MCF 10A (cell line): ENCODE measurements at places on chromosomes 12 and 14. TPM values are rescaled to one million over a fixed set of nuclear protein-coding genes. Genes with fewer than 3 reads are reported as not detected.

GRCh38 chr12:45227316-45228067 lies 11.6 kb downstream of the ANO6 start:
- no peak for DNase-seq

DNA sequence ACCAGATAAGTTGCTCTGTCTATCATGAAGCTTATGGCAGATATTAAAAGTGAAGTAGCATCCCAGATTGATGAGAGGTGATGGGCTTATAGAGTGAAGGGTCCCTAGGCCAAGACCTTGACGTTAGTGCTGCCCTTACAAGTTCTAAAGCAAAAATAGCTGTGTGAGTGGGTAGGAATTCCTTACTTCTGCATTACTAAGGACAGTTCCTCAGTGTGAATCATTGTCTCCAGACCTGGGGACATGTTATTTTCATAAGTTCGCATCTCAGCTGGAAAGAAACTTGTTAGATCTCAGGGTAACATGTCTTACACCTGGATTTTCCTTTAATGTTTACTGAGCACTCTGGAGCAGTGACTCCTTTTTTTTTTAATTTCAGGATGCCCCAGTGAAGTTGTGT lies 28.7 kb downstream of the MAPKAPK5 start:
- DNase-seq, result no peak

DNA sequence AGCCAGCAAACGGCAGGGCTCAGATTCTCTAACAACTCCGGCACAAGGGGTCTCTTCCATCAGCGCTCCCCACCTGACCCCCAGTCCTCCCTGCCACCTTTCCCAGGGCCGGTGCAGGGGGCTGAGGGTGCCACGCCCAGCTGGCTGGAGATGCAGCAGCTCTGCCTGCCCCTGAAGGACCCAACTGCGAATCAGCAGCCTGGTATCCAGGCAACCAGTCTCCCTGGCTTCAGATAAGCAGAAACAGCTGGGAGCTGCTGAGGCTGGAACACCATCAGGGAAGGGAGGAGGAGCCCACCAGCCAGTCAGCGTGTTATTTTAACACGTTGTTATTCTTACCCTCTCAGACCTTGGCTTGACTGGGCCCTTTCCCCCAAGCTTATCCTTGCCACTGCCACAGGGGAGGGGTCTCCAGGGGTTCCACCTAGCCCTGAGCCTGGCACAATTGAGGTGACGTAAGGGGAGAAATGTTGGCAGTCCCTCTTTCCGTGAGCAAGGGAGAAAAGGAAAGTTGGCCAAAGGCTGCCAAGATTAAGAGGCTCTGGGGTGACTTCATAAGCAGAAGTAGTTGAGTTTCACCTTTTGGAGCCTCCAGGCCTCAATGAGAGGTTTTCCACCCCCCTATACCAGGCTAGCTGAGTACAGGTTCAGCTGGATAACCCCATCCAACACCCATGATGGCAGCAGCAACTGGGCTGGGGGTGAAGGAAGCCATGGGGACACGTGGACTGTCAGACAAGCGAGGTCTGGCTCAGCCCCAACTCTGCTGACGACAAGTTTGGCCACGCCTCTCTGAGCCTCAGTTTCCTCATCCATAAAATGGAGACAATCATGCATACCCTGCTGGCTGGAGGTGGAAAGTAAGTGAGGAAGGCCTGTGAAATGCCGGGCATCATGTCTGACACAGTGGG lies 91.1 kb downstream of the IRF2BPL start:
- DNase-seq, result no peak

The SYNDIG1L gene
- not detected in 2 replicates for total RNA-seq

The AGAP2 gene
- 0.19 TPM in 1 of 2 replicates, not detected in the other for total RNA-seq

The PTPRB gene
- total RNA-seq, result 0.69 and 0.82 TPM in 2 replicates
